Anterior cingulate cortex (tissue), 58 donors: ENCODE measurements at places on chromosomes 6 and 20.
A peak's percentile ranks its signal among the peaks of the same experiment; 100 is the strongest.

DNA sequence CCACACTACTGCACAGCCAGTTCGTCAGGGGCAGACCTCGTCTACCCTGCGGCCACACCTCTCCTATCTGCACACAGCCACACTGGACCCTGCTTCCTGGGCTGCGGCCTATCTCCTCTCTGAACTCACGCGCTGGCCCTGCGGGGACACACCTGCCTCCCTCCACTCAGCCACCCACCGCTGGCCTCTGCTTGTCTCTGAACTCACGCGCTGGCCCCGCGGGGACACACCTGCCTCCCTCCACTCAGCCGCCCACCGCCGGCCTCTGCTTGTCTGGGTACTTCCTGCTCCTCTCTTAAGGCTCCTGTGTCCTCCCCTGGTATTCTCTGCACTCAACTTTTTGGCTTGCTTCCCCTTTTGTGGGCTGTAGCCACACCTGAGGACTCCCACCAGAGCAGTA lies 52.3 kb downstream of the HUS1B start:
- DNase-seq = no peak

DNA sequence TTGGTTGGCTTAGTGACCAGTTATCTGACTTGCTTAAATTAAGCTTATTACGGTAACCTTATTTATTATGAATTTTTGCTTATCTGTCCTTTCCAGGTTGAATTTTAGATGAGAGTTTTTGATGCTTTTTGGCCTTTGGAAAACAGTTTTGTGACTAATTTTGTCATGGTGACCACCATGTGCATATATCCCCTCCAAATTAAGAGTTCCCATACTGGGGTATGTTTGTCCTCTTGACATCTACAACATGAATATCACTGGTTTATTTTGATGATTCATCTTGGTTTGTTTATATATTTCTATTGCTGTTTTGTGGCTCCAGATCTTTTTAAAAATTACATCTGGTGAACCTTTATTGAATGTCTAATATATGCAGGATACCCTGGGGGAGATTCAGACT lies 61.4 kb downstream of the PHF20 start:
- DNase-seq = no peak

DNA sequence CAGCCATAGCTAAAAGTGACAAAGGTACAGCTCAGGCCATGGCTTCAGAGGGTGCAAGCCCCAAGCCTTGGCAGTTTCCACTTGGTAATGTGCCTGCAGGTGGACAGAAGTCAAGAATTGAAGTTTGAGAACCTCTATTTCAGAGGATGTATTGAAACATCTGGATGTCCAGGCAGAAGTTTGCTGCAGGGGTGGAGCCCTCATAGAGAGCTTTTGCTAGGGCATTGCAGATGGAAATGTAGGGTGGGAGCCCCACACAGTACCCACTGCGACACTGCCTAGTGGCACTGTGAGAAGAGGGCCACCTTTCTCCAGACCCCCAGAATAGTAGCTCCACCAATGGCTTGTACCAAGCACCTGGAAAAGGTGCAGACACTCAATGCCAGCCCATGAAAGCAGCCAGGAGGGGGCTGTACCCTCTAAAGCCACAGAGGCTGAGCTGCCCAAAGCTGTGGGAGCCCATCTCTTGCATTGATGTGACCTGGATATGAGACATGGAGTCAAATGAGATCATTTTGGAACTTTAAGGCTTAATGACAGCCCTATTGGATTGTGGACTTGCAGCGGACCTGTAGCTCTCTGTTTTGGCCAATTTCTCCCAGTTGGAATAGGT lies 1299.4 kb upstream of the MAP3K7 start:
- DNase-seq = no peak

- DNase-seq = no peak
Measured at GRCh38 chr6:14040042-14040441, 77.5 kb upstream of the CD83 start.

DNA sequence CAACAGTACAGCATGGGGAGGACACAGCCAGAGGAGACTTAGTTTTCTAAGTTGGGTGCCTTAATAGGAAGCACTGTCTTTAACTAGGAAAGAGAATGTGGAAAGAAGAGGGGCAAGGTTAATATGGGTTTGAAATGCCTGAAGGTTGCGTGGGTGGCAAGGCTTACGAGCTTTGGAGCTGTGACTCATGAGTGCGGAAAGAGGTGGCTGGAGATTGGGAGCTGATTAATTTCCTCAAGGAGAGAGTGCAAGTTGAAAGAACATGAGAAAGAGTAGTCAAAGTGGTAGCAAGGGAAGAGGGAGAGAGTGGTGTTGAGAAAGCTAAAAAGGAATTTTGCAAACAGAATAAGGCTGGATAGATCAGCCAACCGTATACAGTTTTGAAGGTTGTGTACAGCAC lies 315.1 kb upstream of the PRND start:
- no peak for DNase-seq

DNA sequence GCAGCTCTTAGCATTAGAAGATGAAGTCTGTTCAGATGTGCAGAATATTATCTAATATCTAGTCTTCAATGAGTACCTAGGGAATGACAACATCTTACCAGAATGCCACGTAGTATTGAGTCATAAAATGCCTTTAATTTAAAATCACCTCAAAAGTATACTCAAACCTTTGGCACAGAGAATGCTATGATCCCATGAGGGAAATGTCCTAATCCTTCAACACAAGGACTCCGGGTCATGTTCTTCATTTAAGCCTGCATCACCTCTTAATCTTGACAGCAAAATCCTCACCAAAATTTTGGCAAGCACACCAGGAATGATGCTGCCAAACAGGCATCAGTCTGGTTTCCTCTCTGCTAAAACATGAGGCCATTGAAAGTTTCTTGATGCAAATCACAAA lies 23.6 kb upstream of the MARCKS start:
- DNase-seq = no peak

- DNase-seq = no peak
Measured at GRCh38 chr6:7292596-7293255, 20.3 kb downstream of the SSR1 start.

GRCh38 chr6:116027801-116028200 lies 32.9 kb downstream of the FRK start:
- DNase-seq = no peak

DNA sequence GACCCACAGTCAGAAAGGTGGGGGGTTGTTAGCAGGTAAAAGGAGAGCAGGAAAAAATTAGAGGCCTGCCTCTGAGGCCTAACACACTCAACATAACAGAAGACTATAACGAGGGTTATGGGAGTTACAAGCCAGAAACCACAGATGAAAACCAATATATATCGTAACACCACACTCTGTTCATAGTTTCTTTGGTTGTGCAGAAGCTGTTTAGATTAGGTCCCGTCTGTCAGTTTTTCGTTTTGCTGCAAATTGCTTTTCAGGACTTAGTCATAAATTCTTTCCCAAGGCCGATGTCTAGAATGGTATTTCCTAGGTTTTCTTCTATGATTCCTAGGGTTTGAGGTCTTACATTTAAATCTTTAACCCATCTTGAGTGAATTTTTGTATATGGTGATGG lies 3.7 kb upstream of the MAP3K5 start:
- DNase-seq = no peak

DNA sequence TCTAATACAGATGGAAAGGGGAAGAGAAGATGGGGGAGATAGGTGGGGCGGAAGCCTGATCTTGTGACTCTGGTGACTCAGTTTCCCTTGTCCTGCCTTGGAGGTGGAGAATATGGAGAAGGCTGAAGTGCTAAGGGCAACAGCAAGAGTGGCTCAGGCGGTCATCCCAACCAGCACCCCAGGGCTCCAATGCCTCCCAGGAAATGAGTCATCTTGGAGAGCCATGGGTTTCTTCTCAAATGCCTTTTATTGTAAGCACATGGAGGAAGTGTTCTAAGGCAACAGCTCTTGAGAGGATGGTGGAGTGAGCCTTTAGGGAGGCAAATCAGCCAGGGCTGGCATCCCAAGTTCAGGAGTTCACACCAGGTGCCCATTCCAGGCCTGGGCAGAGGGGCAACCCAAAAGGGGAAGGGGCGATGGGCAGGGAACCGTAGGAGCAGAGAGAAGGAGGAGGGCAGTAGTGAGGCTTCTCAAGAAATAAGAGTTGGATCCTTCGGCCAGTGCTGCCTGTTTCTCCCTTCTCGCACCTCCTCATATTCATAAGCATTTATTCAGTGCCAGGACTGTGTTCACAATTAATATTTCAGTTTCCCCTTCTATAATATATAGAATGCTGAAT lies 13.2 kb upstream of the AHCY start:
- no peak for DNase-seq

DNA sequence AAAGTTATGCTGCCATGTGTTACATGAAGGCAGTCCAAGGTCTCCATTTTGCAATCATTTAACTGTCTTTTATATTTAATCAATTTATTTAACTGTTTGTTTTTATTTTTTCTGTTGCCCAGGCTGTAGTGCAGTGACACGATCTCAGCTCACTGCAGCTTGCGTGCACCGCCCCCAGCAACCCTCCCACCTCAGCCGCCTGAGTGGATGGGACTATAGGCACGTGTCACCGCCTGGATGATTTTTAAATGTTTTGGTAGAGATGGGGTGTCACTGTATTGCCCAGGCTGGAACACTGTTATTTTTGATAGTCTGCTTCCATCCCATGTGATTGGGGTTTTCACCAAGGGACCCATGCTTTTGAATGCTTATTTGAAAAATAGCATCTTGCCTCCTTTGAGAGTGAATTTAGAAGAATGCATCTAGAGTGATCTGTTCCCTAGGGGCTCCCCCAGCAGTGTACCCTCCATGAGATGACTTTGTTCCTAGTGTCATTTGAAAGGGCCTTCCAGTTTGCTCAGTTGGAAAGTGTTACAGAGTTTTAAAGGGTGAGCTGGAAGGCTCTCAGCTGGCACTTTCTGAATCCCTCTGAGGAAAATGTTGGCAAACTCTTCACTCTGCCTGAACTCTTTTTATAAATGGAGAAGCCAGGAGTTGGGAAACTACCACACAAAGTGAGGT lies 143.4 kb downstream of the JARID2 start:
- no peak for DNase-seq

DNA sequence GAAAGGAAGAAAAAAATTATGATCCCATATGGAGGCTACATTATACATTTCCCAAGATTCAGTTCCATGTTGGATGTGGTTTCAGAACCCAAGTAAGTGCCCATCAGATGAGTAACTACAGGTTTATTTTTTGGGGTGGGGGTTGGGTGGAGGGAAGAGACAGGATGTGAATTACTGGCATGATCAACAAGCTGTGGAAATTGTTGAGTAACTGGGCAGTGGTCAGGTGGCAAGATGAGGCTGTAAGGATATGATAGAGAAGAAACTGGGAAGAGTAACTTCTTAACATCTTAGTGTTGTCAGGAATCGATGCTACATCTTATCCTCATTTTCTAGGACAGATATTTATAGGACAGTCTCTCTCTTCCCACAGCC lies 153.5 kb downstream of the CFAP61 start:
- DNase-seq = no peak

DNA sequence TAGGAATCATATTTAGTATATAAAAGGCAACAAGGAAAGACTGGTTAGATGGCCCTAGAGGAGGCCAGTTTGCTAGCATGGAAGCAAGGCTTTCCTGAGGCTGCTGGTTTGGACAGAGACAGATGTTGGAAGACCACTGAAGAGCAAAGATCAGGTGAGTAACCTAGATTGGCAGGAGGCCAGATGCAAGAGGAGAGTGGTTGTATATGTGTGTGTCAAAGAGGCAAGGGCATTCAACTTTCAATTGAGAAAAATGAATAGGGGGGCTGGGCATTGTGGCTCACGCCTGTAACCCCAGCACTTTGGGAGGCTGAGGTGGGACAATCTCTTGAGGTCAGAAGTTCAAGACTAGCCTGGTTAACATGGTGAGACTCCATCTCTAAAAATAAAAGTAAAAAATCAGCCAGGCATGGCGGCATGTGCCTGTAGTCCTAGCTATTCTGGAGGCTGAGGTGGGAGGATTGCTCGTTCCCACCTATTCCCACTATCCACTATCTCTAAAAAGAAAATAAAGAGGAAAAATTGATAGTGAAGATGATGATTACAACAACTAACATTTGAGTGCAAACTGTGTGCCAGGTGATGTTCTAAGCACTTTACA lies 79.8 kb downstream of the PRDM1 start:
- no peak for DNase-seq

DNA sequence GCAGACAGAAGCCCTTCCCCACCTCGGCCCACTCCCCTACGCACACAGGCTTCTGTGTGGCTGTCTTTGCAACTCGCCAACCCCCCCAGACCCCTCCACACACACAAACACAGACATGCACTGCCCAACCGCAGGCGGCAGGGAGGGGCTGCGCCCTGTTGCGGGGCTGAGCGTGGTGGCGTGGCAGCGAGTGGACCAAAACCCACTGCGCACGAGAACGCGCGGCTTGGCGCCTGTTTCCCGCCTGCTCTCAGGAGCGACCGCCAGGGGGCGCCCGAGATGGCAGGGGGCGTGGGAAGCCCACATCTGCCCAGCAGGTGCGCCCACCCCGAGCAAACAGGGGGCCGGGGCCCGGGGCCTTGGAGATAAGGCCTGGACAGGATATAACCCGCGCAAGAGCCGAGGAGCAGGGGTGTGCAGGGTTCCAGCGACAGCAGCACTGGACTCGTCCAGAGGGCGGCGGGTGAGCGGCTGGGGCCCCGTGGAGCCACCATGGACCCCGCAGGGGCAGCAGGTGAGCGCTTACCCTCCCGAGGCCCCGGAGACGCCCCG lies at the start of gene RBPJL:
Gene RBPJL, plus strand, starts transcription at position 410 of the 552 bp plus-strand sequence. Its CDS starts 83 bp downstream, at position 493.
- no peak for DNase-seq

DNA sequence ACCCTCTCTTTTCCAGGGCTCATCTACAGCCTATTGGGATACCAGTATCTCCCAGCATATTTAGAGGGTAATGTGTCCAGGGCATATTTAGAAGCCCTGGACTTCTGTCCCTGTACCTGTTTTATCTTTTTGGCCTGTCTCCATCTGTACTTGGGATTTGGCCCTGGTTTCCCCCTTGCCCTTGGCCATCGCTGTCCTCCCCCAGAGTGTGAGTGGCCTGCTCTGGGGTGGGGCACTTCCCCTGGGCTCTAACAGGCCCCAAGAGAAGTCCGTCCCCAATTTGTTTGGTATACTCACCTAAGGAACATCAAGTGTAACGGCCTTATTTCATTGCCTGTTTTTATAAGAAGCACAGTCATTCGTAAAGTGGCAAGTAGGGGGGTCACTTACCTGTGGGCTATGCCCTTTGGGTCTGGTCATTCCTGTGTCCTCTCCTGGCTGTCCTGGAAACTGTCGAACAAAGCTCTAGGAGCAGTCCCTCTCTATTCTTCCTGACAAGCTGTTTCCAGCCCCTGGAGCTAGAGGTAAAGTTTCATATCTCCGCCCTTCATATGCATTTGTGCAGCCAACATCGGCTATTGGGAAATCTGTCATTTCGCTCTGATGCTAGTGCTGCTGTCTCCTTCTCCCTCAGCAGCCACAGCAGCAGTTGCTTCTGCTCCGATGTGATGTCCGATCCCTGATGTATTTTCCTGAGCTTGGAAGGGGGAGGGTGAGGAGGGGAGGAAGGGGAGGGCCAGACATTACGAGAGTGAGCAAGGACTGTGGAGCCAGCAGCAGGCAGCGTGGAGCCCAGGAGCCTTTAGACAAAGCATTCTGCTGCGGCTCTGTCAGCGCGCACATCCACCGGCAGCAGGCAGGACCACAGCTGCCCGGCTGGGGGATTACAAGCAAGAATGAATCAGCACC lies 83.4 kb downstream of the TCP11 start:
- peak; percentile 60 for DNase-seq
